Activated CD4-positive, CD25-positive, alpha-beta regulatory T cell (primary cell): ENCODE measurements at places on chromosomes 2 and 18.

GRCh38 chr2:179275253-179276012 is 10.8 kb upstream of the SESTD1 start:
- no peak for DNase-seq

DNA sequence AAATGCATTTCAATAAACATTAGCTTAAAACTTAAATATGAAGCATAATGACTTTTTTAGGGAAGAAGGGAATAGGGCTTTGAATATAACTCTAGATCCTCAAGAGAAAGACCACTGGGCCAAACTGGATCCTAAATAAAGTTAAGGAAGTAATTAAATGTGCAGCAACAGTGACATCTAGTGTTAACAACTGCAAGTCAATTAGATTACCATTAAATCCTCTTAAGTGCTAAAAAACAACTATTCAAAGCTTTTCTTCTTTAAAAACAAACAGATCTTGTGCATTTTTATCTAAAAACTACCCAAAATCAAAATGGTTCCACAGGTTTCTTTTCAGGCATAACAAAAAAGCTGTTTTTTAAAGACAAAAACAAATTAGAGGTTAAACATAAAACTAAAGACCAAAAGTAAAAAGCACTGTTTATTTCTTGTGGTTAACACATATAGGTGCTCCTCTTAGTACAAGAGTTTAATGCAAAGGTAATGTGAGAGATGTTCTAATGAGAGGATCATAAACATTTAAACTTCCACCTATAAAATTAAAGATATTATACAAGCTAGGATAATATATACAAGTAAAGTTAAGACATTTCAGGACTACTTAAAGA is 111.4 kb downstream of the THADA start:
- DNase-seq = no peak

- no peak for DNase-seq
Observed at GRCh38 chr2:240590681-240591111, 4.2 kb downstream of the CAPN10 start.

- DNase-seq = no peak
Observed at GRCh38 chr2:15205562-15205961, 355.6 kb downstream of the NBAS start.

DNA sequence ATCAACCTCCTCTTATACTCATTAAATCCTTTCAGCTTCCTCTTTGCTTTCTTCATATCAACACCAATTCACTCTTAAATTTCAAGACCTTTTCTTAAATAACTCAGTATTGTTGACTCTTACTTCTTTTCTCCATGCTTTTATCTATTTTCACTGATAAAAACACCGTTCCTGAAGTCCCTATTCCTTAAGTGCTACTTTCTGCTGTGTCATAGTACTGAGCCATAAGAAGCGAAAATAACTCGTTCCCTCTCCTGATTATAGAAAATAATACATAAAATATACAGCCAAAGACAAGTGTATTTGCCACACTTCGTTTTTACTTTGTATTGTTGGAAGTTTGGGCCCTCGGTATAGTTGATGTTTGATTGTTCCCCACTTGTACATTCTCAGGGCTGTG is 181.0 kb downstream of the DIS3L2 start:
- DNase-seq = no peak

GRCh38 chr2:118050974-118051373 is 37.1 kb upstream of the CCDC93 start:
- DNase-seq = no peak

GRCh38 chr2:18975506-18976167 is 382.8 kb downstream of the OSR1 start:
- DNase-seq = no peak

DNA sequence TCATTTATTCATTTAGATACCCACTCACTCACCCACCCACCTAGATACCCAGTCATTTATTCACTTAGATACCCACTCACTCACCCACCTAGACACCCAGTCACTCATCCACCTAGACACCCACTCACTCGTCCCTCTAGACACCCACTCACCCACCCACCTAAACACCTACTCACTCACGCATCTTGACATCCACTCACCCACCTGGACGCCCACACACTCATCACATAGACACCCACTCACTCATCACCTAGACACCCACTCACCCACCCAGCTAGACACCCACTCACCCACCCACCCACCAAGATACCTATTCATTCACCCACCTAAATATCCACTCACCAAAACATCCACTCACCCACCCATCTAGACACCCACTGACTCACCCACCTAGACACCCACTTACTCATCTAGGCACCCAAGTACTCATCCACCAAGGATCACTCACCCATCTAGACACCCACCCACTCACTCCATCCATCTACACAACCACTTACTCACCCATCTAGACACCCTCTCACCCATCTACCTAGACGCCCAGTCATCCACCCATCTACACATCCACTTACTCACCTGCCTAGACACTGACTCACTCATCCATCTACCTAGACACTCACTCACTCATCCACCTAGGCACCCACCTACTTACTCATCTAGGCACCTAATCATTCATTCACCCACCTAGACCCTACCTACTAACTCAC is 723.7 kb upstream of the RAB6C start:
- DNase-seq = no peak

- DNase-seq = peak; percentile 31
Observed at GRCh38 chr2:230793572-230794359, 71.0 kb upstream of the ITM2C start.

DNA sequence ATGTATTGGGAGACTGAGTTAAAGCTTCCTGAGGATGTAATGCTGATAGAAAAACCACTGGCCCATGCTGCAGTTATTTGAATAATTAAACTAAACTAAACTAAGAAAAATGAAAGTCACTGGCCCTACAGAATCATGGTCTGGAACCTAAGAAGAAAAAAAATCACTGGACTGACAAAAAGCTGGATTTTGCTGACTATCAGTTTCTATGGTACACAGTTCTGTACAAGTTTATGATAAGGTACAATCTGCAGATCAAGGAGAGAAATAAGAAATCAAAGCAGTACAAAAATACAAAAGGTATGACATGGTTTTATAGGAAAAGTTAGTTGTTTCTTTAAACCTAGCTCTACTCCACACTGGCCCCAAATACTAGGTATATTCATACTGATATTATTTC is 15.6 kb downstream of the PPP4R3B start:
- DNase-seq = no peak

GRCh38 chr2:33340280-33340679 is 136.2 kb upstream of the RASGRP3 start:
- DNase-seq = no peak

- DNase-seq = no peak
Observed at GRCh38 chr18:74589021-74589420, 8.6 kb upstream of the ZNF407 start.

- DNase-seq = no peak
Observed at GRCh38 chr2:34365932-34366331, 766.8 kb upstream of the FAM98A start.

DNA sequence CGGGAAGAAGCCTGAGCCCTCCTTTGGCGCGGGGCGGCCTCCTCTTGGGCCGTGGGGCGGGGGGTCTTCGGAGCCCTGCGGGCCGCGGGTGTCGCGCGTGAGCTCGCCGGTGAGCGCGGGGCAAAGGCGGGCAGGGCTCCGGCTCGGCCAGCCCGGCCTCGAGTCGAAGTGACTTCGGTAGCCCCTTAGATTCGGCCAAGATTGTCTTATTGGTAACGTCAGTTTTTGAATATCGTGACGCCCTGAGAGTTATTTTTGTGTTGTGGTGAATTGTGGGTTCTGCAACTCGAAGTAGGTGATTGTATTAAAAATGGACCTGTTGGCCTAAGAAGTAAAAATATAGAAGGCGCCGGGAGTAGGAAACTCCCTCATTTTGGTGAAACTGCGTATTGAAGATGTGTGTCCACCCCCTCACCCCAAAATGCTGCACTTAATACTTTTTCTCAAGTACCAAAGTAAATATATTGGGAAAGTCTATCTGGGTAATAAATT is 669 bp downstream of the MARCHF7 start:
- DNase-seq = no peak

- DNase-seq = no peak
Observed at GRCh38 chr2:17479875-17480274, 38.4 kb downstream of the RAD51AP2 start.

DNA sequence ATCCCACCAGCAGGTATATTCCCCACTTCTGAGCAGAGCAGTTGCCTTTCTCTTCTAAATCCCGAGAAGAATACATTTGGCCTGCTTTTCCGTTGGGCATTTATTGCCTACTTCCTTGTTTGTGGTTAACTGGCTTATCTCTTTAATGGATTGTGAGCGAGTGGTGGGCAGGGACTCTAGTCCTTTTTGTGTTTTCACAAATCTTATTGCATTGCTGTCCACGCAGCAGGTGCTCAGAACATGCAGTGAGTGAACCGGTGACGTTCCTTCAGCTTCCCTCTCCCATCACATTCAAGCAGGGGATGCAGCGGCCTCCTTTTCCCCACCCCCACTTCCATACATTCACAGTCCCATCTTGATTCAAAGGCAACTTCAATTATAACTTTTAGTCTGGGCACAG is 28.9 kb upstream of the GAREM2 start:
- no peak for DNase-seq
